ENCODE measurements at places on chromosomes 4 and X.

DNA sequence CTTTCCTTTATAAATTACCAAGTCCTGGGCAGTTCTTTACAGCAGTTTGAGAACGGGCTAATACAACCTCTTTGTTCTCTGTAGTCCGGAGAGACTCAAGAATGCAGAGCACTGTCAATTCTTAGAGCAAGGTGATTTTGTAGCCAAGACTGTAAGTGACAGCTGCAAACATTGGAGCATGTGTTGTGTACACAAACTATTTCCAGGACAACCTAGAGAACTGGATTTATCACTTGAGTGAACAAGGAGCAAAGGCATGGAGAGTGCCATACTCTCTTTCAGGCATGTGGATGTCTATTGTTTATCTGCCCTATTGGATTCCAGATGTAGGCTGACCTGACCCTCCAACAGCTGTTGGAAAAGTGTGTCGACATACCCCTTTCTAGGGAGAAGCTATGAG lies 153.9 kb downstream of the SPANXN3 start:
- no peak for DNase-seq

- no peak for DNase-seq
Observed at GRCh38 chr4:143771269-143771668, 70.8 kb upstream of the FREM3 start.

DNA sequence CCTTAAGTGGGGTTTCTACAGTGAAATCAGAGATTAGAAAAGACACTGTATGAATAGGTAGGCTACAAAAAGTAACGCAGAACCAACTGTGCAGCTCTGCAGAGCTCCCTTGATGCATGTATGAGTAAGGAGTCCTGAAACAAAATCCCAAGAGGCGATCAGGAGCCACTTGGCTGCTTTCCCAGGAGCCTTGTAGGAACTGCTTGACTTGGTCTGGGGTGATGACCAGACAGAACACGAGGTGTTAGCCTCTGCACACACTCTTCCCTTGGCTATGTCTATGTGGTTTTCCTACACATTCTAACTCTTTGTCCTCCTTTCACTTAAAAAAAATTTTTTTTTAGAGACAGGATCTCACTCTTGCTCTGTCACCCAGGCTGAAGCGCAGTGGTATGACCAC lies 22.8 kb upstream of the AP1S2 start:
- DNase-seq, result no peak

DNA sequence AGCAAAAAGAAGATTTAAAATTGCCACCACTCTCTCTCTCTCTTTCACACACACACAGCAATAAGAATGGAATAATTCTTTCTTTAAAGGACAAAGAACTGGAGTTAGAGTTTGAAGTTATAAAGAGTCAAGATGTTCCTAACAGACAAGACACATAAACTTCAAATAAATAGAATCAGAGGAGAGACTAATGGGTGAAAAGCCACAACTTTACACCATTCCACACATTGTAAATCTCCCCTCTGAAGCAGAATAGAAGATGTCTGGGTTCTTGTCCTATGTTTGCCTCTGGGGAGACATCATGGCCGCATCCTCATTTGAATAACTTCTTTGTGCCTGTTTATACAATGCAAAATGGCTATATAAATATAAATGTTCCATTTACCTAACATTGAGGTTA lies 39.6 kb downstream of the SLC39A8 start:
- DNase-seq, result no peak

DNA sequence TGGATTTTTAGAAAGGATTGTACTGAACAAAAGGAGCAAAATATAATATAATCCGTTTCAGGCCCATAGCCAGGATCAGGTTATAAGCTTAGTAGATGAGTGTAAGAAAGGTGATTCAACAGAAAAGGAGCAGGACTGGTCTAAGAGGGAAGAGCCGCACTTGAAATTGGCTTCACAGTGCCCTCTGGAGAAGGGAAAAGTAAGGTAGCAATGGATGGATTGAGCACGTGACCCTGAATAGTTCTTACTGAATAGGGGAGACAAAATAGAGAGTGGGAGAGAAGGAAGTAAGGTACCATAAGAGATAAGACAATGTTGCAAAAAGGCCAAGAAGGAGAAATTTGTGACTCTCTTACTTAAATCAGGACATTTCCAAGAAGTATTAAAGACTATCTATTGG lies 15.6 kb downstream of the CXorf66 start:
- DNase-seq, result no peak

DNA sequence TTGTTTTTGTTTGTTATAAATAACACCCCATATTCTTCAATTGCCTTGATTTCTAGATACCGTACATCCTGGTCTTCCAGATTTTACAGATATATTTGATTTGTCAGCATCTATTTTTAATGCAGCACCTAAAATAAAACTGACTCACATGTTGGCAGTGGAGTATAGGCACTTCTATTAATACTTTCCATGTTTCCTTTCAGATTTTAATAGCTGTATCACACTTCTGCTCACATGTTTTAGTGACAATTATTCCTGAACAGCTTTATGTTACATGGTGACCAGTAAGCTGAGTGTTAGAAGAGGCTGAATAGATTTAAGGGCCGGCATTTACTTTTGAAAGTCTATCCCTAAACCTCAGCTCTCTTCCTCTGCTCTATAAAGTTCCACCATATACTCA lies 46.1 kb downstream of the C4orf46 start:
- DNase-seq, result no peak

- no peak for DNase-seq
Observed at GRCh38 chr4:2686379-2687265, 69.5 kb downstream of the TNIP2 start.

DNA sequence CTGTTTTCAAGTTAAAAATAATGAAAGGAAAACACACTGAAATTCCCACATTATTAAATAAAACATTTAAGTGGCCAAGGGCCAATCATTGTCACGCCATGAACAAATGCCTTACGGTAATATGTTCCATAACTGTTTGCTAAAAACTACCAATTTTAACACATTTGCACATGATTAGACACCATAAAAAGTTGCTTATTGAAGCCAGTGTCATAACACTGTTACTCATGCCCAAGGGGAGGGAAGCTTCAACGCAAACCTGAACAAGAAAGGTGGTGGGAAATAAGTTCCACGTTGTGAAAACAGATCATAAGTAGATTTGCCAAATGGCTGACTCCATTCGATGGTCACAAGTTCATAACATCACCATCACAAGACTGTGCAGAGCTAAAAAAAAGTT lies 739.3 kb upstream of the FAM241A start:
- no peak for DNase-seq

DNA sequence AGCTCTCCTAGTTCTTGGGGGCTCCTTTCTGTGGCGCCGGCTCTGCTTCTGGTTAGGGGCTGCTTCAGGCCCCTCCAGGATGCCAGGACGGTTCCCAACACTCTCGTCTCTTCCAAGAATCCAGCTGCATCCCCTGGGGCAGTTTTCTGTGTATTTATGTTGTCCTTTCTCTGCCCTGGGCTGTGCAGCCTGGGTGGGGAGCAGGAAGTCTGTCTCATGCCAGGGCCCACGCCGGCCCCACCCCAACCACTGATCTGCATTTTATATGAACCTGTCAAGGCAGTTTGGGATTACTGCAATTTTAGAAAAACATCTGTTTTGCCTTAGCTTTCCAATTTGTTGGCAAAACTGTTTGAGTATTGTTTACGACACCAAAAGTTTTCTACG lies 14.6 kb downstream of the CTBP1 start:
- no peak for DNase-seq

DNA sequence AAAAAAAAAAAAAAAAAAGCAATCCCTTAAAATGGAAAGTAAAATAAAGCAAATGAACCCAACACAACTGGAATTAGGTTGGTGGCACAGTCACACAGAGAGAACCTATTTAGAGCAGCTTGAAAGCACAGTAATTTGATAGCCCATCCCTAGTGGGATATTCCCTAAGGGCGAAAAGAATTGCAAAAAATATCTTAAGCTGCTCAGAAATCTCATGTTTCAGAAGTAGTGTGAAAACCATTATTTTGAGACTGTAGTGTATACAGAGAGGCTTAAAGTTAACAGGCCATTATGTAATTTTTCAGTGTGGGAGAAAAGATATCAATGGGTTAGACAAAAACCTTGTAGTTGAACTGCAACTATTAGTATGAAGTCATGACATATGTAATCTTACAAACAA lies 40.0 kb upstream of the DHX15 start:
- no peak for DNase-seq

DNA sequence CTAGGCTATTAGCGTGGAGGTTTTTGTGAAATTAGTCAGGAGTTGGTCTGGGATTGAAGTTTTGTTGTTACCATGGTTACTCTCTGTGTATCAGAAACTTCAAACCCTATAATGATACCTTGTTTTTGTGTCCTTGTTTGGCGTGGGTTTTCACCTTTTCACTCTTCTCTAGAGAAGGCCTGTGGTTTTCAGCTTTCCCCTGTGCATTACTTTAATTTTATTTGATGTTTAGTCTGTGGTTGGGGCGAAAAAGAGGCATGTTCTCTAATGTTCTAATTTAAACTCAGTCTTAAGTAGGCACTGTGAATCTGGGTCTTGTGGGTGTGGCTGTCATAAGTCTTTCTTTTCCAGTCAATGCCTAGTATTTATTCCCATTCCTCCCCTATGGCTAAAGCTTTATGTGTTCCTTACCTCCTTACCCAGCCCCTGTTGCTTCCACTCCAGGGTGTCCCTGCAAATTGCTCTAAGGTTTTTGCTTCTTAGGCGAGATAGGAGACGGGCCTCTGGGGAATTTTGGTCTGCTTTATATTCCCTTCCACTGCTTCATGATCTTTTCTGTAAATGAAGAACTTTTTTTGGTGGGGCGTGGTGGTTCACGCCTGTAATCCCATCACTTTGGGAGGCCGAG lies 326.3 kb upstream of the ZCCHC13 start:
- no peak for DNase-seq

- no peak for DNase-seq
Observed at GRCh38 chr4:123524958-123525628, 128.5 kb downstream of the SPRY1 start.

- no peak for DNase-seq
Observed at GRCh38 chrX:1480082-1480785, 27.5 kb upstream of the ASMTL start.

DNA sequence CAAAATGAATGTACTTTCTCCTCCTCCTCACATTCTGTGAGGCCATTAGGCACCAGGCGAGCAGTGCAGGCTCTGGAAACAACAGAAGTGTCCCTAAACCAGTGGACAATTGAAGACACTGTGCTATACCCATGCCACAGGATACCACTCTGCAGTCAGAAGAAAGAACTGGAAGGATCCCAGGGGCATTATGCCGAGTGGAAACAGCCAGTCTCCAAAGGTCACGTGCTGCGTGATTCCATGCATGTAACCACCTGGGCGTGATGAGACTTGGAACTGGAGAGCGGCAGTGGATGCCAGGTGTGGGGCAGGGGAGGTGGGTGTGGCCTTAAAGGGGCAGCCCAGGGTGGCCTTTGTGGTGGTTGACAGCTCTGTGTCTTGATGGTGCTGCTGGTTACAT lies 139.4 kb downstream of the EVC2 start:
- peak; percentile 58 for DNase-seq

All from vagina (tissue), 2 donors.